DMS79 (cell line): ENCODE measurements at places on chromosomes 6 and 20.

GRCh38 chr6:104995989-104996617, 39.2 kb downstream of the LIN28B start:
- DNase-seq: no peak

DNA sequence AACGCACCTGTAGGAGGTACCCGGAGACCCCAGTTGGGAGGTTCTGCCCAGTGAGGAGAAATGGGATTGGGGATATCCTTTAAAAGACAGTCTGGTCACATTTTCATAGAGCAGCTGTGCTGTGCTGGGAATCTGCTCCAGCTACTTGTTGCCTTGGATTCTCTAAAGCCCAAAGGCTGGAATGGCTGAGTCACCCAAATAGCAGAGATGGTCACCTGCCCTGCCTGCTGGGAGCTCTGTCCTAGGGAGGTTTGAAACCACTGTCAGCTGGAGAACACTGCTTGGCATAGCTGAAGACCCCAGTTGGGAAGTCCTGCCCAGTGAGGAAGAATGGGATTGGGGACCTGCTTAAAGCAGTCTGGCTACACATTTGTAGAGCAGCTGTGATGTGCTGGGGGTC, 34.8 kb upstream of the TFB1M start:
- DNase-seq: no peak

- no peak for DNase-seq
Observed at GRCh38 chr20:33647603-33648395, 14.3 kb upstream of the C20orf144 start.

- DNase-seq: no peak
Observed at GRCh38 chr20:50992336-50992732, 30.6 kb downstream of the KCNG1 start.
